Spleen (tissue), 13 donors: ENCODE measurements at places on chromosomes 5 and 9.

GRCh38 chr5:171821286-171821685, 35.7 kb downstream of the SMIM23 start:
- DNase-seq, result peak; percentile 18

DNA sequence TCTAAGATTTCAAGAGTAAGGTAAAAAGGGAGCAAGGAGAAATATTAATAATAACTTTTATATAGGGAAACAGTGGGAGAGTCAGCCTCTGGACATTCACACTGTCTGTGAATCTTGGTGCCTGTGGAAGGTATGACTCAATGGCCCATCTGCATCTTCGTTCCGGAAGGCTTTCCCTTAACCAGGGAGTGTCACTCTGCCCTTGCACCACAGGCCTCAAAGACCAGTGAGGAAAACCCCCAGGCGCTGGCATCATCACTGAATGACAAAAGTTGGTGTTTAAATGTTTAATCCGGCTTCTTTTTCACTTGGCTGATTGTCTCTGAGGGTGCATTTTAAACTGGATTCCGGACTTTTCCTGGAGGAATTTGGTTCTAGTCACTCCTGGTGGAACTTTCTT, 522.4 kb upstream of the TLE4 start:
- DNase-seq, result no peak

- no peak for DNase-seq
Measured at GRCh38 chr5:35683466-35683865, 65.8 kb downstream of the SPEF2 start.

DNA sequence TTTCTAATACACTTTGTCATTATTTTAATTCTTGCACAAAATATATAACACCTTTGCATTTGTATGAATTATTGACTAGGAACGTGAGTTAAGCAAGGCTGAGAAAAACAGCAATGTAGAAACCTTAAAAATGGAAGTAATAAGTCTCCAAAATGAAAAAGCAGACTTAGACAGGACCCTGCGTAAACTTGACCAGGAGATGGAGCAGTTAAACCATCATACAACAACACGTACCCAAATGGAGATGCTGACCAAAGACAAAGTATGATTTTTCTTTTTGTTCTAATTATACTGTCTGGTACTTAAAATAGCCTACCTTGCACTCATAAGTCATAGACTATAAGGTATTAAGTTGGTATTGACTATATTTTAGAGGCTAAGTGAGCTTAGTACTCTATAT, 34.4 kb downstream of the RAD50 start:
- no peak for DNase-seq

DNA sequence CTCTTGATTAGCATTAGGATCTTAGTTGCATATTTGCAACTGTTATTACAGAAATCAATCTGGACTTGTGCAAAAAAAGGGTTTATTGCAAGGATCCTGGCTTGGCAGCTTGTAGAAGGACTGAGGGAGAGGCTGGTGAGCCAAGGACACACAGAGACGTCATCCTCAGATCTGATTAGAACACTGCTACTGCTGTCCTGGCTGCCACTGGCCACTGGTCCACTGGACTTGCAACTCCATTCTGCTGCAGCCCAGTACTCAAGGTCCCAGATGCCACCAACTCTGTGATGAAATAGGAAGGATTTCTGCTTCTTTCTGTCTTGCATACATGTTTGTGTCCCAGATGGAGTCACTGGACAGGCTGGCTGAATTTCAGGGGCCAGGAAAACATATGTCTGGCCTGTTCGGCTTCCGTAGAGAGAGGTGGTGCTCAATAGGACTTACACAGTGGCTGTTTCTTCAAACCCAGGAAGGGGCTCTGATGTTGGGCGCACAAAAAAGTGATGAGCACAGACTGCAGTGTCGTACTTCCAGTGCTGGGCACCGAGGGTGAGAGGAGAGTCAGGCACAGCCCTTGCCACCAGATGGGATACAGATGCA, 68.9 kb upstream of the SH3PXD2B start:
- DNase-seq, result peak; percentile 29

GRCh38 chr9:15361737-15362136, 54.7 kb upstream of the TTC39B start:
- DNase-seq, result no peak

- no peak for DNase-seq
Measured at GRCh38 chr5:137078171-137078665, 420.9 kb downstream of the SPOCK1 start.

GRCh38 chr5:31133488-31133887, 60.0 kb upstream of the CDH6 start:
- no peak for DNase-seq

- no peak for DNase-seq
Measured at GRCh38 chr9:126232461-126232860, 94.2 kb upstream of the MVB12B start.

- DNase-seq, result no peak
Measured at GRCh38 chr5:206927-207536, 10.9 kb downstream of the CCDC127 start.

DNA sequence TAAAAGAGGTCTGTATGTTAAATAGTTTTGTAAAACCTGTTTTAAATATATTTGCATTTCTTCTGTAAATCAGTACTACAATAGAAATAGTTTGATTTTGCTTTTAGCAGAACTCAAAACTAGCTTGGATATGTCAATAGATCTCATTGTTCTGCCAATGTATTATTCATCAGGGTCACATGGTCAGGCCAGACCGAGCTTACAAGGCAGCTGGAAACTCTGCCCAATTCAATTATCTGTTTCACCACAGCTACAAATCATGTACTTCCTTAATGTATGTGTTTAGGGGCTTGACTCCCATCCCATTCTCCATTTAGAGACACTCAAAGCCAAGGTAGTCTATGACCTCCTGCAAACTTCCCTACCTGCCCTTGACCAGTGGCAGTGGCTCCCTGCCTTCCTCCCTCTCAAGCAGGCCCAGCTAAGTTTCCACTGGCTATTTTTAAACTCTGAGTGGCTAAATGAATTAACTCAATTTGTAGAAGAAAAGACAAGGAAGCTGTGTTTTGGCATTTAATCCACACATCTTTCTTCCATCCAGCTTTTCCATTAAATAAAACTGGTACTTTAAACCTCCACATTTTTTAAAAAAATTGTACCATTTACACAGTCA, 46.4 kb upstream of the SELENOP start:
- no peak for DNase-seq

DNA sequence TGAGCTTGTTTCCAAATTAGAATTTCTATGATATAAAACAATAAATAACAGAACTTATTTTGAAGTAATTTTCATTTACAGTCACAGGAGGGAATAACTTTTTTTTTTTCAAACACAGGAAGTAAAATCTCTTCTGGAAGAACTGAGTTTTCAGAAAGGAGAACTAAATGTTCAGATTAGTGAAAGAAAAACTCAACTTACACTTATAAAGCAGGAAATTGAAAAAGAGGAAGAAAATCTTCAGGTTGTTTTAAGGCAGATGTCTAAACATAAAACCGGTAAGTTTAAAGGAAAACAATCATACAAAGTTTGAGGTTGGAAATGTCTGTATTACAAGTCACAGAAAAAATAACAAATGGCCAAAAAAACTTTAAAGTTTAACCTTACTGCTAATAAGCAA, 41.6 kb downstream of the RAB14 start:
- DNase-seq, result no peak

GRCh38 chr9:35945341-35946018, 12.5 kb downstream of the OR2S2 start:
- DNase-seq, result peak; percentile 85

DNA sequence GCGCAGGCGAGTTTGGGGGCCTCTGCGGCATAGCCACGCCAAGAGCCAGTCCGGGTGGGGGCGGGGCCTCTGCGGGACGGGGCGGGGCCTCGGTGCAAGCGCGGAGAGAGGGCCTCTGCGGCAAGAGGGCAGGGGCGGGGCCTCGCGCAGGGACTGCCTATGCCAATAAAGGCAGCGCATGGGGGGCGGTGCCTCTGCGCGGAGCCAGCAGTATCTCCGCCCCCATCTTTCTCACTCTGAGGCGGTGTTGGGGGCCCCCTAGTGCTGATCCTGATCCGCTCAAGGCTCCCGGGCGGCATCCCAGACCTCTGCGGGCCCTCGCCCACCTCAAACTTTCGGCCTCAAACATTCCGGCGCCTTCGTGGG, 9.2 kb upstream of the GPRIN1 start:
- DNase-seq, result peak; percentile 87

- DNase-seq, result no peak
Measured at GRCh38 chr5:72441094-72441723, 66.0 kb downstream of the ZNF366 start.

GRCh38 chr9:18459962-18460584, 13.9 kb upstream of the ADAMTSL1 start:
- no peak for DNase-seq

DNA sequence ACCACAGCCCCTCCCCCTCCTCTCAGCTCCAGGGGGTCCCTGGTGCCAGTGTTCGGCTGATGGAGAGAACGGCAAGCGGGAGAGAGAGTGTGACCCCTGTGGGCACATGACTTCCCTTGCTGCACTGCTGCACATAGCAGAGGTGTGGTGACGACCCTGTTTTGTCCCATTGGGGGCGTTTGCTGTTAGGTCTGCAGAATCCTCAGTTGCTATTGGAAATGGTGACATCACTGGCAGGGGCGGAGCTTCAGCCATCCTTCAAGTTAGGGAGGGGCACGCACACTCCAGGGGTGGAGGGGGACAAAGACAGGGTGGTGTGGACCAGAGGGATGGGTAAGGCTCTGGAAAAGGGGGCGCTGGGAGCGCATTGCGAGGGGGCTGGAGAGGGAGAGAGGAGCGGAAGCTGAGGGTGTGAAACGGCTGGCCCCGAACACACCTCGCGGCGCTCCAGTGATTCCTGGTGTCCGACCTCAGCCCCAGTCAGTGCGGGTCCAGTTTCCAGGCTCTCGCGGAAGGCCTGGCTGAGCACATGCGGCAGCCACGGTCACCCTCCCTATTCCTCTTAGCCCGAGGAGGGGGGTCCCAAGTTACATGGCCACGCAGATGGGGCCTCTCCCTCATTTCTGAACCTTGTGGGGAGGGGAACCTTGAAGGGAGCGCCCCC, 764 bp upstream of the GRIN1 start:
- DNase-seq, result no peak

GRCh38 chr9:94443032-94443722, 111.7 kb upstream of the PCAT7 start:
- DNase-seq, result no peak
